ENCODE measurements at places on chromosomes 5 and 9.

DNA sequence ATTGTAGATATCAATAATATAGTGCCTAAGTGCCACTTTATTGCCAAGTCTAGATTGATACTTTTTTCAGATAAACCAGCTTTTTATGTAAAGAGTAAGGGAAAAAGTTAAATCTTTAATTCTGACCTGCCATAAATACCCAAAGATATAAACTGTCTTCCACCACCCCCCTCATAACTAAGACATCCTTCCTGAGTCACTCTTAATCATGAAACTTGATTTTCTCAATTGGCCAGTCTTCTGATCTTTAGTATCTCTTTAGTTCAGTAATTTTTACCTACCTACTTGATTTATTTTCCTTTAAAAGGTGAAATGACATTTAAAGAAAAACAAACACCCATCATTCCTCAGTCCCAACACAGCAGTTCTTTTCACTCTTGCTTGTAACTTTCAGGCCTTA lies 21.8 kb downstream of the C5orf22 start:
- no peak for DNase-seq

DNA sequence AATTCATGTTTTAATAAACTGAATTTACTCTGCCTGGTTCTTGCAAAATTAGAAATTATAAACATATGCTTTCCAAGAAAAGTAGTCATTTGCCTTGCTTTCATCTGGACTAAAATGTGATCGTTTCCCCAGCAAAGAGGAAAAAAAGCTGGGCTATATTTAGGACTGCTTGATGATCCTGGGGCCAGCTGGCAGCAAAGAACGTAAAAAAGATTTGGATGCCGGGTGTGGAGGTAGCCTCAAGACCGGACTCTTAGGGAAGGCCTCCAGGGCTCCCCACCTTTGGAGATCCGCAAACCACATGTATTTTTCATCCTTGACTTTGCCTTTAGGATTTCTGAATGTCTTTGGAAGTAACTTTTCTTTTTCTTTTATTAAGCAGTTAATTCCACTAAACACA lies 156.1 kb upstream of the SEMA6A start:
- no peak for DNase-seq

DNA sequence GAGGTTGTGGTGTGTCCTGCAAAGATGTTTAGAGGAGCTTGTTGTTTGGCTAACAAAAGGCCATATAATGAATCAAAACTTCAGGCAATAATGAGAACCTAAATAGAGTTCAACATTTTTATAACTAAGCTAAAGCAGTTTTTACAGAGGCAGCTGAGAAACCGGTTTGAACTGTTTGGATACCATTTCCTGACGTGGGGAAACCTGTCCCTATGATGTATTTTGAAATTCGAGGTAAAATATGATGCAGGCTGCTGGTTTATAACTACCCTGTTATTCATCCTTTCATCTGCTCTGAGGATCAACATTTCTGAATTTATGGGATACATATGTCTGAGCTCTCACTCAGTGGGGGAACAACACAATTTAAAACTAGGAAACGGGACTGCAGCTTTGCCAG lies 289.5 kb upstream of the IRX2 start:
- no peak for DNase-seq

- no peak for DNase-seq
These were observed 124.3 kb upstream of the SMARCA2 start for GRCh38 chr9:1890816-1891215.

DNA sequence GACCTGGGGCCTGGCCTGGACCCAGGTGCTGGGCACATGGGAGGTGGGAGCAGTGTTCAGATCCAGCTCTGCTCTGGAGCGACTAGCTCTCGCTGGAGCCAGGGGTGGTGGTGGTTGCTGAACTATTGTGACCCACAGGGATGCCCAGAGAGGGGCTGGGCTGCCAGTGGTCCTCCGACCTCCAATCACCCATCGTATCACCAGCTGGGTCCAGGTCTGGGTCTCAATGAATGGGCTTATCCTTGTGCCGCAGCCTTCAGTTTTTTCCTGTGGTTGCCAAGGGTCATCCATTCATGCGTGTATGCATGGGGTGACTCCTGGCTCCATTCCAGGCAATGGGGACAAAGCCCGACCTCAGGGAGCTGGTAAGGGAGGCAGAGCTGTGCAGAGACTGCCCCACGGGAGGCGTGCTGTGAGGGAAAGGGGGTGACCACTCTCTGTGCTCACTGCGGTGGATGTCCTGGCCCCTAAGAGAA lies 68.6 kb upstream of the RNF130 start:
- no peak for DNase-seq

All from AG09309 (cell line).